ENCODE measurements at places on chromosomes 7 and 10.

GRCh38 chr10:98745645-98746044 lies 298.9 kb upstream of the HPS1 start:
- DNase-seq, result peak; percentile 21

GRCh38 chr7:85234730-85235129 lies 47.9 kb upstream of the SEMA3D start:
- no peak for DNase-seq

- no peak for DNase-seq
Observed at GRCh38 chr10:10477844-10478243, 539.8 kb upstream of the CELF2 start.

DNA sequence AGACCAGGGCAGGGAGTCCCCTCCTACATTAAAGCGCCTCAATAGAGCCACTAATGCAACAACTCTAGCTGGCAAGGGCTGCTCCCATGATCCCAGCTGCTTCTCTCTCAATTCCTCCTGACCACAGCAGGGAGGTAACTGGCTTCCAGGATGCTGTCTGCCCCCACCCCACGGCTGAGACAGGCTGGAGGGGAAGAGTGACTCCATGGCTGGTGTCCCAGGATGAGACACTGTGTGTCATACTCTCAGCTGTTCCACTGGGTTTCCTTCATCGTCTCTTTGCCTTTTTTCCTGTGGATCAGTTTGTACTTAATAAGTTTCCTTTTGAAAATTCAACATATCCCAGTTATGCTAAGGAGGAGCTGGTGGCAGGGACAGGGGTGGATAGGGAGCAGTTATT lies 27.7 kb upstream of the MYH16 start:
- DNase-seq, result no peak

DNA sequence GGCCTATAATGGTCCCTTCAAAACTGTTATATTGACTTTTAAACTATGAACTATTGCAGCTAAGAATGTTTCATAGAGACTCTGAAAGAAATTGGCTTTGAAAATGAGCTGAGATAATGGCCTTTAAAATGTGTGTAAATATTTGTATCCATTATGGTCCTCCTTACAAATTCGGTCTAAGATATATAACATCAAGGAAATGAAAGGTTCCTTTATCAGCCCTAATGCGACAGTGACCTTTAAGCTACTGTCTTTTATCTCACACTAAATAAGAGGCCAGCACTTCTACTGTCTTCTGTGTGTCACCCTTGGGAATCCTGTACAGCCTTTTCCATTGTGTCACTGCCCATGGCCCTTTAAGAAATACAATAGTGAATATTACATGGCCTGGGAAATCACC lies 19.5 kb downstream of the COL28A1 start:
- DNase-seq, result no peak

All from MM.1S (cell line).